ENCODE measurements at places on chromosomes 7 and 10.

- no peak for DNase-seq
Measured at GRCh38 chr10:89201345-89202032, 5.6 kb downstream of the CH25H start.

DNA sequence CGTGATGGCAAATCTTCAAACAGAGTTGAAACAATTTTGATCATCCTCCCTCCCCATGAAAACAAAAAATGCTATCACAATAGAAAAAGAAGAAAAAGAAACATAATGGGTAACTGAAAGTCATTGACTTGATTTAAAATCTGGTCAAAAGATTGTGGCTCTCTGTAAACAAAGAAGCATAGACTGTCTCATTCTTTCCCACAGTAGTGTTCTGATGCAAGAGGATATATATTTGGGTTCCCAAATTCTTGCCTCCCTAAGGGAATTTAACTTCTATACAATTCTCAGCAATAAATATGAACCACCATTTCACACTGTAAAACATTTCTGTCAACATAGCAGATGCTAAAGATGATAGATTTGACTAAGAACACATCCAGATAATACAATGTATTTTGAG, 32.8 kb upstream of the MEOX2 start:
- DNase-seq = no peak

GRCh38 chr10:31630861-31631567, 297.6 kb downstream of the ARHGAP12 start:
- DNase-seq = no peak

DNA sequence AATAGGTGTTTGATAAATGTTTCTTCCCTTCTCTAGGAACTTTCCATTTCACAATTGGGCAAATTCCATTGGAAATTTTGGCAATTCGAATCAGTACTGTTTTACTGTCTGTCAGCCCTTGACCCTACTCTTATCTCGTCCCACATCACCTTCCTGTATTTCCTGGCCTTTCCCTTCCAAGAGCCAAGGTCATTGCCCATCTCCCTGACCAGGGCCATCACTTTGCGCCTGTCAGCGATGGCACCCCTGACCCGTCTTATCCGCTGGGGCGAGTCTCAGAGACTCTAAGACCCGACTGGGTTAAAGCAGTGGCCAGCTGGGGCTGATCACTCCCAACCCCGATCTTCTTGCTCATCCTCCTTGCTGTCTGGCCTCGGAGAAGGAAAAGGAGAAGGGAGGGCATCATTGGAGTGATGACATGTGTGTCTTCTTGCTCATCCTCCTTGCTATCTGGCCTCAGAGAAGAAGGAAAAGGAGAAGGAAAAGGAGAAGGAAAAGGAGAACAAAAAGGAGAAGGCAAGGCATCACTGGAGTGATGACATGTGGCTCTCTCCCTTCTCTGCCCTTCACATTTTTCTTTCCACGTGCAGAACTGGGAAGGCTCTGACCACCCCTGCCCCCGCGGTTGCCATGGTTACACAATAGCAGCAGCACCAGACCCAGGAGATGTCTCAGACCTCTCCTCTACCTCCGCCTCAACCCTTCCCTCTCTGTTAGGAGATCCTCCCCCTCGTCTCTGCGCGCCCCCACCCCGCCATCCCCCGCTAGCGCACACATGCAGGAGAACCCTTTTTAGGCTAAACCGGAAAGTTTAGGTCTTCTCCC, 2.0 kb downstream of the SEMA3D start:
- no peak for DNase-seq

- DNase-seq = no peak
Measured at GRCh38 chr10:5751601-5752253, 61.5 kb downstream of the GDI2 start.

Data from SW480 (cell line).